Adipocyte (in vitro differentiated cells): ENCODE measurements at places on chromosomes 13 and 19.

- no peak for DNase-seq
These were observed 12.2 kb downstream of the TMEM221 start for GRCh38 chr19:17436094-17436873.

DNA sequence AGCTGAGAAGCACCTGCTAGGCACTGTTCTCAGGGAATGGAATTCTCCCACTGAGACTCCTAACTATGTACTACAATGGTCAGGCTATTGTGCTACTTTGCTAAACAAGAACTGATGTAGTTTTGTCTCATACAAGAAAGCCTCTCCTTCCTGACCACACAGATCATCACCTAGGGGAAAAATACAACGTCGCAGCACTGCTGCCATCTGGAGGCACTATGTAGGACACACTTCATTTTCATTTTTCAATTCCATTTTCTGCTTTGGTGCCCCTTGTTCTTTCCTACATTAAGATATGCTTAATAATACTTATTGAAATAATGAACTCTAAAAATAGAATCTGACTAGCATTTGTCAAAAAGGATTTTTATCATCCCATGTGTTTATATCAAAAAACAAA, 21.1 kb downstream of the PROSER1 start:
- DNase-seq: peak; percentile 49

DNA sequence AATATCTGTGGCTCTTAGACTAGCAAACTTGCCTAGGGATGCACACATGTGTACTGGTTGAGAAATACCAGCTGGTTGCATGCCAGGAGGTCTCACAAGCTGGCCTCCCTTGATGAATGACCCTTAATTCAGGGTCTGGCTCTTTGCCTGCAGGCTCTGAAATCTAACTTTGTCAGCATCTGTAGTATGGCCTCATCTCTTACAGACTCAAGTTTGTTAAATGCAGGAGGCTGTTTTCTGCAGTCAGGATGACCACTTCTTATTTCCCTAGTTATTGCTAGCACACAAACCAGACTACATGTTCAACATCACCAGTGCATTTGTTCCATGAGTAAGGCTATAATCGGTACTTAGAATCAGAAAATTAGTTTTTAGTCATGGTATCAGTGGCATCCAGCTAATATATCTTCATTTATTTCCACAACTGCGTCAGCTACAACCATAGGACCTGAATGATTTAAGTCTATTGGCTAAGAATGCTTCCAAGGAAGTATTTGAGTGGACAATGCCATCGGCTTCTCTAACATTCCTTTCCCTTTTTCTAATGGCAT, 23.3 kb upstream of the POSTN start:
- DNase-seq: peak; percentile 78

DNA sequence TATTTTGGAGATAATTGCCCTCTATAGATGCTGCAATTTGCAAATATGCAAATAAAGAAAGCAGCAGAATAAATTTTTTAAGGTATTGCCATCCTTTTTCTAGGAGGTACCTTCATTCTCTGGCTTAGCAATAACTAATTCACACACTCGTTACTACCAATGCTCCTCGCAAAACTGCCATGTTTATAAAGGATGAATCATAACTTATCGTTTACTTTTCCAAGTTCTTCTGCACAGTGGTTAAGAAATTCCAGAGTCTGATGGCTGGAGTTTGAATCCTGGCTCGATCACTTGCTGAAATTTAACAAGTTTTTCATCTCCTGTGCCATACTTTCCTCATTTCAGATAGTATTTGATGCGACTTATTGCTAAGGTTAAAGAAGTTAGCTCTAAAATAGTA, 708.6 kb upstream of the KLHL1 start:
- peak; percentile 48 for DNase-seq

- DNase-seq: peak; percentile 73
These were observed 12.8 kb upstream of the SELENOW start for GRCh38 chr19:47765523-47766358.
